ENCODE measurements at places on chromosomes 2 and 18.

GRCh38 chr2:102749938-102750337 is 11.9 kb upstream of the TMEM182 start:
- DNase-seq, result no peak

DNA sequence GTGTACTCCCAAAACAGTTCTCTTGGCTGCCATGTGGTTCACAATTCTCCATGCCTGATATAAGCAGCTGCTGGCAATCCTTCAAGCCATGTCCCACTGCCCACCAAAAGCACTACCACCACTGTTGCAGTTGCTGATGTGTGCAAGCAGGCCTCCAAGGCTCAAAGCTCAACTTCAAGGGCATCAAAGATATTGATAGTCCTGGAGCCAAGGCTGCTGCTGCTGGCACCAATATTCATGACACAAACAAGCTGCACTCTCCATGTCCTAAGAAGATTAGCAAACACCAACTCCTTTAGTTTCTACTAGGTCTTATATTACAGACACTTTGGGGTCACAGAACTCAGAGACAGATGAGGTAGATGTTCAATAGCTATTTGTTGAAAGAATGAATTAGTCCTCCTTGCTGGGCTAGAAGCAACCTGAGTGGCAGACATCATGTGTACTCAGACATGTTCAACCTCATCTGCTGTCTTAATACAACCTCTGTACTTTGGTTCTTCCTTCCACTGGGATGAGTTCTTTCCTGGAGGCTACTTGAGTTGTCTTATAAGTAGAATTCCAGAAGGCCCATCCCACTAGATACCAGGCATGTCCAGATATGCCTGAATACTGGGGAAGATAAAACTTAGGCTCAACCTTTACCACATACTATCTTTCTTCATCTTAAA is 104.5 kb upstream of the UGP2 start:
- no peak for DNase-seq

DNA sequence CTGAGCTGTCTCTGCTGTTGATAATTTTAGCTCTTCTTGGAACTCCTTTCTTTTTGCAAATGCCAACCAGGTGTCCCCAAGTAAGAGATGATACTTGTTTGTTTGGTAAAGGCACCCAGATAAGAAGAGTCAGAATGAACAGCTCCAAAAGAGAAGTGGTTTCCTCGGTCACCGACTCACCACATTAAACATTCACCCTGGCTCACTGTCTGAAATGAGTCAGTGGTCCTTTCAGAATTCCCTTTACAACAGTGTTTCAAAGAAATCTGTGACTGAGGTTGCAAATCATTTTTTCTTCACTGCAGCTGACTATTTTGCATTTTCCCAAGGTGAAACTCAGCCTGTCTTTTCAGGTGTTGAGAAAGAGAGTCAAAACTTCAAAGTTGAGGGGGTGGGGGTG is 16.2 kb upstream of the CXCR4 start:
- DNase-seq, result peak; percentile 49

- no peak for DNase-seq
Observed at GRCh38 chr2:10501451-10501961, 53.4 kb upstream of the ODC1 start.

- DNase-seq, result no peak
Observed at GRCh38 chr18:75173125-75173432, 35.9 kb downstream of the PTGR3 start.

- no peak for DNase-seq
Observed at GRCh38 chr2:137117385-137117784, 352.0 kb downstream of the THSD7B start.

DNA sequence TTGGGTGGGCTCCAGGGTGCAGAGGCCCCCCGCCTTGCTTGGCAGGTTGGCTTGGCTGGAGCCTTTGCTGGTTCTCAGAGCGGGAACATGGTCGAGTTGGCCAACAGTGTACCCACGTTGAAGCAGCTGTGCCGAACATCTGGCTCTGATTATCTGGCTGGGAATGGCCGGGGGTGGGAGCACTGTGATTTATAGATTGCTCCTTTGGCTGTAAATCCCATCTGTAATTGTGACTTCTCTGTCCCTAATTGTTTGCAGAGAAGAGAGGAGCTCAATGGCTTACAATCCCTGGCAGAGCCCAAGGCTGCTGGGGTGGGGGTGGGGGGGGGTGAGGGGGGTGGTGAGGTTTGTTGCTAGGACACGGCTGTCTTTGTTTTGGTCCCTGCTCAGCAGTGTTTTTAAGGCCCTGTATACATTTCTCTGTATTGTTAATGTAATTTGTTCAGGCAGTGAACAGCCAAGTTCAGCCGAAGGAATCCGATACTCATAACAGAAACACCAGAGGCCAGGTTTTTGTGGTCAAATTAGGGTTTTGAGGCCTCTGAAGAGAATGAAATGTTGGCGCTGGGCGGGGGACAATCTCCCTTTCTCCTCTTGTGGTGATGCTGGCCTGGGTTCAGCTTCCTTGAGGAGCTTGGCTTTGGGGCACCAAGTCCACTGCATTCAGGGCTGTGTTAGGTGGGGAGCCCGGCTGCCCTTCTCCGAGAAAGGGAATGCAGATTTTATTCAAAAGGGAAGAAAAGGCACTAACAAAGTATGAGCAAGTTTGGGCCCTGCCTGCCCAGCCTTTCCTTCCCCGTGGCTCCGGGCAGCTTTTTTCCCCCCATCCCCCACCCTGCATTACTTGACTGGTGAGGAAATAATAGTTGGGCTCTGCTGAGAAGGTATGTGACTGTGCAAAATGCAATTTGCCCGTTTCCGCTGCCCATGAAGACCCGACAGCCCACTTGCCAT is 82.5 kb downstream of the TCF7L1 start:
- no peak for DNase-seq

- DNase-seq, result no peak
Observed at GRCh38 chr18:14914771-14915170, 166.8 kb downstream of the ANKRD30B start.

- no peak for DNase-seq
Observed at GRCh38 chr2:82282111-82282882, 1977.7 kb upstream of the LRRTM1 start.

DNA sequence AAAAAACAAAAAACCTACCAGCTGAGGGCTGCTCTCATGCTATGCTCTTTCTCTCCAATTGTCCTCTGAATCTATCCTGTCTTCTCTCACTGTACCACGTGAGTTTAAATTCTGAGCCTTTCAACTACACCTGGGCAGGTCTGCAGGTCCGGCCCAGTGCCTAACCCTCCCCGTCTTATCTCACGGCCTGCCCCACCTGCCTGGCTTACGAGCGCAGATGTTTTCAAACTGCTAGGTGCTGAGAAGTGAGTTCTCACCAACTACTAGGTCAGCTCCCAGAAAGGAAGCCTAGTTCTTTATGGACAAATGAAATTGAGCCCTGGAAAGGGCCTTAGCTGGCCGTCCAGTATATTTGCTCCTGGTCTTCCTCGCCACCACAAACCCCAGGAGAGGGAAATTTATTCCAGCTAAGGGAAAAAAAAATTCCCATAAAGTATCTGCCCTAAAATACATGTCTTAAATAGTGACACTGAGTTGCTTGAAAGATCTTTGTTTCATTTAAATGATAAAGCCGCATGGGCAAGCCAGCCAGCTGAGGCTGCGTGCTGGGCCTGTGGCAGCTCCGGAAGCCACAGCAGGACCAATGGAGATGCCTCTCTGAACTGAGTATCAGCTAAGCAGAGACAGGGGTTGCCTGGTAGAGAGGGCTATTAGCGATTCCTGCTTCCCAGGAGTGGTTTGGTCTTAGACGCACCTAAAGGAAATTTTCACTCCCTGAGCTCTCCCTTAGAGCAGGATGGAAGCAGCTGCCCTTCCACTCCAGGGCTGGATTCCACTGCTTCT is 92.5 kb upstream of the NCK2 start:
- DNase-seq, result no peak

- no peak for DNase-seq
Observed at GRCh38 chr2:219573166-219573565, 1.1 kb downstream of the INHA start.

- DNase-seq, result no peak
Observed at GRCh38 chr2:101790416-101790815, 92.9 kb downstream of the MAP4K4 start.

DNA sequence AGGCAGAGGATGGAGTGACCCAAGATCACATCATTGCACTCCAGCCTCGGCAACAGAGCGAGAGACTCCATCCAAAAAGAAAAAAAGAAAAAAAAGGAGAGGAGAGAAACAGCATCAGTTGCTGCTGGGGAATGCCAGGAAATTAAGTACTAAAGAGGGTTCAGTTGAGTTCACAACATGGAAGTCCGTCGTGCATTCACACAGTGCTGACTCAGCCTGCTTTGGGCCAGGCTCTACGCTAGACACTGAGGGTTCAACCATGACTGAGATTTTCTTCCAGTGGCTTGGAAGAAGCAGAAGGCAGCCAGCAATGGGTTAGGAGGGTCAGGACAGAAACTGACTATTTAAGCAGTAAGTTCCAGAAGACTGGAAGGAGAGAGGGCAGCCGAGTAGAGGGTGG is 108.8 kb downstream of the FMNL2 start:
- DNase-seq, result no peak

- no peak for DNase-seq
Observed at GRCh38 chr2:150520887-150521664, 33.6 kb upstream of the RND3 start.

GRCh38 chr2:164773635-164774034 is 68.0 kb downstream of the COBLL1 start:
- no peak for DNase-seq

DNA sequence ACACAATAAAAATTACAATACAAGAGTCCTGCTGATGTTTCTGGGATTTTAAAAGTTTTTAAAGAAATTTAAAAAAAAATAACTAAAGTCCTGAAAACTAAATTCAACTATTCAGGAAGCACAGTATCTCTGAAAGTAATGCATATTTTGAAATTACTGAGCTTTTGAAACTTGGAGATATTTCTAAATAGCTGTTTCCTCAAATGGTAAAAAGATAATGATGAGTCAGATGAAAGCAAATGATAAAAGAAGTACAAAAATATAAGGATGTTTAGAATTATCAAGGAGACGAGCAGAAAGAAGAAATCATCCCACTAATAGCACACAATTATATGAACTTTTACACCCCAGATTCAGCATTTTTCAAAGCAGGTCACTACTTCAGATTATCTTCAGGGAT is 90.2 kb upstream of the SLC25A52 start:
- no peak for DNase-seq

- no peak for DNase-seq
Observed at GRCh38 chr2:95354469-95354901, 48.0 kb upstream of the FAHD2A start.

GRCh38 chr18:67179726-67180125 is 336.8 kb downstream of the DSEL start:
- no peak for DNase-seq

DNA sequence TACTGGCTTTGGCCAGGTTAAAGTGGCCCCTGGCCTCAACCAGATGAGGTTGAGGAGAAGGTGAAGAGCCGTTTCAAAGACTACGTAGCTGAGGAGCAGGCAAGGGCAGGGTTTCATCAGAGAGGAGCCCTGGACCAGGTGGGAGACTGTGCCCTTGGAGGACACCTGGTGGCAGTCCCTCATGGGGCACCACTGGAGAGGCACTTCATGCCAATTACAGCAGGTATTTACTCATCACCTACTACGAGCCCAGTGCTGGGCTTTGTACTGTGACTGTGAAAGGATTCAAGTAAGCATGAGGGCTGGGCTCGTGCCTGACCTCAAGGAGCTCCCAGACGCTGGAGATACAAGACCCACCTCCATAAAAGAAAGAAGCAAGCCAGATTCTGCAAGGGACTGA is 37.6 kb downstream of the SMAD7 start:
- peak; percentile 60 for DNase-seq

GRCh38 chr18:58362027-58362575 is 266.8 kb downstream of the ALPK2 start:
- no peak for DNase-seq

DNA sequence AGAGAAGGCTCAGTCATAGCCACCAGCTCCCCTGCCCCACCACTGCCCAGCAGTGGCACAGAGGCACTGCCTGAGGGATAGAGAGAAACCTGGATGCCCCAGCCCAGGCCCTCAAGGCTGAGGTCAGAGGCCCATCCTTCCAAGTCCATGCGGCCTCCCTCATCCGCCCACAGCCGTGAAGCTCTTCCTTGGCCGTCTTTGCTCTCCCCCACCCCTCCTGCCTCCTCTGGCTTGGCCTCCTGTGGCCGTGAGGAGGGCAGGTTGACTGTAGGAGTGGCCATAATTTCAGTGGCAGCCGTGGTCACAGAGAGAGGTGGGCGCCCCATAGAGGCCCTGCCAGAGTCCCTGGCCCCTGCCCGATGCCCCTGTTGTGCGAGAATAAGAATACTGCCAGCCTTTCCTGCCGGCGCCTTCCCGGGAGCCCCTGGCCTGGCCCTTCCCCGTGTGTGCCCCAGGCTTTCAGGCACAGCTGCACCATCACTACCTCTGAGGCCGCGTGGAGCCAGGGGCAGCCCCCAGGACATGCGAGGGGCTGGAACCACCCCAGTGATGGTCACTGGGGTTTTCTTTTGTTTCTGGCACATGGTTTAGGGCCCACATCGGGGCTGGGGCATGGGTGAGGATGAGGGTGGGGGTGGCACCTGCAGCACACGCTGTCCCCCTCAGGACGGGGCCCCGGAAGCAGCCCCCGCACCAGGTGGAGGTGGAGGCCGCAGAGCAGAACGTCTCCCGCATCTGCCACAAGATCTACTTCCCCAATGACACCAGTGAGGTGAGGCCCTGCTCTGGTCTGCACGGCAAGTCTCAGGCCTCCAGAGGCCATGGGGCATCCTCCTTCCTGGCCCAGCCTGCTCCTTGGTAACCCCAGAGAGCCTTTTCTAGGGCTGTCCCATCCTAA is 13.1 kb upstream of the GPR17 start:
- no peak for DNase-seq

DNA sequence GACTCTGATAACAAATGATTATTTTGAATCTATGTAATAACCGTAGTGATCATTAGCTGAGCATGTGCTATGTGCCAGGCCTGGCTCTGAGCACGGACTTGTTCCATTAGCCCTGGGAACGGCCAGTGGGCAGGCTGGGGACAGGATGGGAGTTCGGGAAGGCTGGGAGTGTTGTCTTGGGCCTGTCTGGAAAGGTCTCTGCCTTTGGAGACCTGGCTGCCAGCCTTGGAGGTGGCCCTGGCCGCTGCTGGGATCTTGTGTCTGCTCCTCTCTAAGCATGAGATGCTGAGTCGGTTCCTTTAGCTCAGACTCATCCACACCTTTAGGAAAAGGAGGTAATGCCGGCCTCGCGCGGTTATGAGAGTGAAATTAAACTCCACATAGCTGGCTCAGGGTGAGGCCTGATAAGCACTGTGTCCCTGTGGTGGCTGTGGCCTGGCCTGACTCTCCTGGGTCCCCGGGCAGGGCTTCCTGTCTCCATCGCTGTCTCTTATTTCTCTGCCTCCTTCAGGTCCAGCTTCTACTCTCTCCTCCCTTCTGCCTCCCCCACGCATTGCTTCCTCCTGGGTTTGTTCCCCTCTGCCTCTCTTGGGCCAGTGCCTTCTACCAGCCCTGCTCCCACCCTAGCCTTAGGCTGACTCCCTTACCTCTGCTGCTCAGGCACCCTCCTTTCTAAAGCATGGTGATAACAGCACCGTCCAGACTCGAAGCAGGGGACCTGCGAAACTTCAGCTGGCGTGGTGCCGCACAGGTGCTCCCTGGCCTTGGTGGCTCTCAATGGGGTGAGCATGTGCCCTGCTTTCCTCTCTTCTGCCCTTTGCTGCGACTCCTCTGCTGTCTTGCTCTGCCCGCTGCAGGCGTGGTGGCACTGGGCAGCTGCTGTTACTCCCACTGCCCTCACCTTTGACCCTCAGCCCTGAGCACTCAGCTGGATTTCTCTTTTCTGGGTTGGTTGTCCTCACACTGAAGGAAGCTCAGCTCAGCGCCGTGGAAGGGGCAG is 41.8 kb downstream of the NCK2 start:
- no peak for DNase-seq

- DNase-seq, result no peak
Observed at GRCh38 chr2:98778741-98779483, 48.0 kb upstream of the MGAT4A start.

GRCh38 chr18:48565105-48565504 is 26.3 kb downstream of the CTIF start:
- no peak for DNase-seq
